ENCODE measurements at places on chromosomes 1 and 21. TPM values are rescaled to one million over a fixed set of nuclear protein-coding genes. Genes with fewer than 3 reads are reported as not detected.

MRPL39 gene
- total RNA-seq: 37.8 TPM

LAX1 gene
- not detected for total RNA-seq

NTMT2 gene
- not detected for total RNA-seq

RGL1 gene
- 1.1 TPM for total RNA-seq

GCSAML gene
- not detected for total RNA-seq

GABPA gene
- 7.3 TPM for total RNA-seq

TOMM40L gene
- 11.1 TPM for total RNA-seq

CYP4A22 gene
- not detected for total RNA-seq

IVL gene
- 0.03 TPM for total RNA-seq

ZNF692 gene
- 28.2 TPM for total RNA-seq

FCN3 gene
- total RNA-seq: not detected
